ENCODE measurements at places on chromosomes 6 and 20.

GRCh38 chr6:10411971-10412460 is 2.9 kb downstream of the TFAP2A start:
- H3K36me3 ChIP-seq, result no peaks in the 10 kb centered on the region
- peak; percentile 80 for DNase-seq
- peaks cover 81% of the 10 kb centered on the region for H3K27me3 ChIP-seq
- peak overlapping the region; percentile 64 for H3K4me3 ChIP-seq
- H3K27ac ChIP-seq, result no peak overlapping the region
- peaks cover 36% of the 10 kb centered on the region for H3K4me1 ChIP-seq

DNA sequence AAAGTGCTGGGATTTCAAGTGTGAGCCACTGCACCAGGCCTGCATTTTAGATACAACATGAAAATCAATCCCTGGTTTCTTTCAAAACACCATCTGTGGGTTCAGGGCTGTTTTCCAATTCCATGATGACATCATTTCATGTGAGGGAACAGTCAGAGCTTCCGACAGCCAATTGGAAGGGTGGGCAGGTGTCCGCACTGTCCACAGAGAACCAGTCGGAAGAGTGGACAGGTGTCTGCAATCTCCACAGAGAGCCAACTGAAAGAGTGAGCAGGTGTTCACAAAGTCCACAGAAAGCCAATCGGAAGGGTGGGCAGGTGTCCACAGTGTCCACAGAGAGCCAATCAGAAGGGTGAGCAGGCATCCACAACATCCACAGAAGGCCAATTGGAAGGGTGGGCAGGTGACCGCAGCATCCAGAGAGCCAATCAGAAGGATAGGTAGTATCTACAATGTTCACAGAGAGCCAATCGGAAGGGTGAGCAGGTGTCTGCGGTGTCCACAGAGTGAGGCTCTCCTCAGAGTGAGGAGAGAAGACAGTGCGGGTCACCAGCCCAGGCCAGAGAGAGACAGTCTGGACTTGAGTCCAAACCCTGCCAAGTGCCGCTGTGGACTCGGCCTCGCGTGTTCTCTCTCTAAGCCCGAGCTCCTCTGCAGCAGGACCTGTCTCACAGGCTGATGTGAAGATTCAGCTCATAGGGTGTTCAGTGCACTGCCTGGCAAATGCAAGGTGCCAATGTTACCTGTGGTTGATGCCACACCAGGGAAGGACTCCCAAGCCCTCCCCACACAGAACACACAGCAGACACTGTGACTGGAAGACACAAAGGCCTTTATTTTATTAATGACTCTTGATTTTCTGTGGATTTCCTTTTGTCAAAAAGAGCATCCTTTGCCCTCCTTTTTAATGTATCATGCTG is 57.3 kb downstream of the DLL1 start:
- no peak overlapping the region for H3K27ac ChIP-seq
- no peak for DNase-seq
- peaks cover 14% of the 10 kb centered on the region for H3K27me3 ChIP-seq
- H3K4me1 ChIP-seq, result peaks cover 8% of the 10 kb centered on the region
- H3K4me3 ChIP-seq, result no peak overlapping the region
- no peaks in the 10 kb centered on the region for H3K36me3 ChIP-seq

DNA sequence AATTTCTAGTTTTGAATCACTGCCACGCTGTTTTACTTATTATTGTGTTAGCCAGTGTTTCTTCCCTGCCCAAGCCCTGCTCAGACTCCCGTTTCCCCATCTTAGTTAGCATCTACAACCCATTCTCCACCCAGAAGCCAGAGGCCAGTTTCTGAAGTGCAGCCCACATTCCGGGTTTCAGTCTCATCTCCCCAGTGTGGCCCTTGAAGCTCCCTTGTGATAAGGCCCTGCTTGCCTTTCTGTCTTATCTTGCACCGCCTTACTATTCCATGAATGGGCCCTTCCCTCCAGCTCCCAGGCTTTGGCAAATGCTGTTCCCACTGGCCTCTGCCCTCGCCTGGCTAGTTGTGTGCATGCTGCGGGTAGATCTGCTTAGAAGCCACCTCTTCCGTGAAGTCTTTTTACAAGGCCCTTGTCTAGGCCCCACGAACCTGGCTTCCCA is 41.1 kb downstream of the TOX2 start:
- peaks cover 22% of the 10 kb centered on the region for H3K4me1 ChIP-seq
- no peaks in the 10 kb centered on the region for H3K27me3 ChIP-seq
- no peak overlapping the region for H3K4me3 ChIP-seq
- H3K27ac ChIP-seq, result peak overlapping the region; percentile 28

DNA sequence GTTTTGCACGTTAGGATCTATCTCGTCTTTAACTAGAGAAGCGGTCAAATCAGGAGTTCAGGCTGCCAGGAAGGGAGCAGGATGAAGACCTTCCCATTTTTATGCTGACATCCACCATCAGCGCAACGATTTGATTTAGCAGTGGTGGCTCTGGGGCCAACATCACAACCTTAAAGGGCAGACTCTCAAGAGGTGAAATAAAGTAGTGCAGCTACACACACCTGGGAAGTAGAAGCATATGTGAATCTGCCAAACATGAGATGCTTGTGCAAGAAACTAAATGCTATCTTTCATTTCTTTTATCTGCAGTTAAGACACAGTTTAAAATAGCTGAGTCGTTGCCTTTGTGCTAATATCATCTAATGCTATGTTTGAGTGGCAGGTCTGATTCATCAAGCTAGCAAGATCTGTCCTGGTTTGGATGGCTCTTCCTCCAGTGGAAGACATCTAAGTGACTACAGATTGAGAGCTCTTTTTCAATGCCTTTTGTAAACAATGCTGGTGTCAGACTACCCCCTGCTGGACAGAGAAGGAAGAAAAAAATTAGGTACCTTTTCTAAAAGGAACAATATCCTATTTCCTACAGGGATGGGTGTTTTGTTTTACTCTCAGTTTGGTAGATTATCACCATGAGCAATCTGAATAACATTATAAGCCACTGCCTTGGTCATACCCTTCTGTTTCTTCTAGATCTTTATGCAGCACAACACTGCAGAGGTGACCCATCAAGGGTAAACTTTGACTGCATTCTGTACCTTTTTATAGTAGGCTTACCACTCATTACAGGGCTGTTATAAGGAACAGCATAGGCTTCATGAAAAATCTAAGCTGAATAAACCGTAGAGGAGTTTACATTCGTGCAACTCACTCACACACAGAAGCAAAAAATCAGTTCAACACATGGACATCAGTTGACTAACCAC is 171.6 kb upstream of the FBXL4 start:
- no peaks in the 10 kb centered on the region for H3K36me3 ChIP-seq
- H3K27me3 ChIP-seq, result peaks cover 24% of the 10 kb centered on the region
- no peak overlapping the region for H3K4me3 ChIP-seq
- no peak overlapping the region for H3K27ac ChIP-seq
- no peaks in the 10 kb centered on the region for H3K4me1 ChIP-seq

DNA sequence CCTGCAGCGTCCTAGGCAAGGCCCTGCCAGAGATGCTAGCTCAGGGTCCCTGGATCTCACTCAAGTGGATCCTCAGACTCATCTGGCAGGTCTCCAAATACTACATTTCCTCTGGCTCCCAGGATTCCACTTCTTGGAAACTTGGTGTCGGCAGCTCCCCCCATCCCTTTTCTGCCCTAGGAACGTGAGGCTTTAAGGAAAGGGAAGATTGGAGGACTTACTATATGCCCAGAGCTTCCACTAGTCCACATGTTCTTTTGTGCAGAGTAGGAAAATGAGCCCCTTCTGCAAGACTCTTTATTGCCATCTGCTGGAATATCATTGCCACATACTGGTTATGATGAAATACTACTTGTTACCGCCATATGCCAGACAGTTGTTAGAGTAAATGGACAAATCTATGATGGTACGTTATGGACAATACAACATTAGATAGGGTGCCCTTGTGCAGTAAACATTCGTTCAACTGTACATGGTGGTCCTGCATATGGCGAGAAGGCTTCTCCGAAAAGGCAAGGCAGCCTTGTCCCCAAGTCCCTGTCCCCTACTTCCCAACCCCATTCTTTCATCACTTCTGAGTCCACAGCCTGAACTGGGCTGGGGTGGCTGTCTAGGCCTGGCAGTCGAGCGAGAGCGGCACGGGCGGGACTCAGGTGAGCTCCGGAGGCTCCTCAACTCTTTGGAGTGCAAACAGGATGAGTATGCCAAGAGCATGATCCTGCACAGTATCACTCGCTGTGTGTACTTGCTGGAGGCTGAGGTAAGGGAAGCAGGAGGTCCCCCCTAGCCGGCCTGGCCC is 780 bp downstream of the ARMC12 start:
- H3K27me3 ChIP-seq, result no peaks in the 10 kb centered on the region
- H3K36me3 ChIP-seq, result no peaks in the 10 kb centered on the region
- peaks cover 5% of the 10 kb centered on the region for H3K4me1 ChIP-seq

GRCh38 chr6:19851241-19852089 is 14.3 kb downstream of the ID4 start:
- peak; percentile 79 for DNase-seq
- H3K4me3 ChIP-seq, result no peak overlapping the region
- H3K27me3 ChIP-seq, result no peaks in the 10 kb centered on the region
- no peaks in the 10 kb centered on the region for H3K36me3 ChIP-seq
- H3K4me1 ChIP-seq, result peaks cover 2% of the 10 kb centered on the region

DNA sequence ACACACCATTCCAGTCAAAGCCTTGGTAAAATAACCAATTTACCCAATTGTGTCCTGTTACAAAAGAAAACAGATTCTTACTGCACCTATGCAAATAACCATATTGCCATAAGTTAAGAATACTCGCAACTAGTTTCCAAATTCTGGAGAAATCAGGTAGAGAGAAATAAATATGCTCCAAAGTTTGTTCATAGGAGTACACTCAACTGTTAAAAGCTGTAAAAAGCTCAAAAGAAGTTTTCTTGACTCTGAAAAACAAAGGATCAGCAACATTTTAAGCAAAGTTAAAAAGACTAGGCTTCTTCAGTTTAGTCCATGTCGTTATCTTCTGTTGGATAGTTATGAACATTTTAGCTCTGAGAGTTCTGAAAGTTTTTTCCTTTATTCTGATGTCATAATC is 48.0 kb downstream of the CEP85L start:
- no peak overlapping the region for H3K27ac ChIP-seq
- no peak overlapping the region for H3K4me3 ChIP-seq

GRCh38 chr20:46312075-46312944 is 4.0 kb upstream of the CDH22 start:
- H3K4me1 ChIP-seq, result peaks cover 17% of the 10 kb centered on the region
- H3K4me3 ChIP-seq, result peak overlapping the region; percentile 19
- peaks cover 78% of the 10 kb centered on the region for H3K27me3 ChIP-seq
- DNase-seq, result no peak
- no peaks in the 10 kb centered on the region for H3K36me3 ChIP-seq

Measured in mesenchymal stem cell (in vitro differentiated cells and primary cell).